ENCODE measurements at places on chromosomes 2 and 18.

DNA sequence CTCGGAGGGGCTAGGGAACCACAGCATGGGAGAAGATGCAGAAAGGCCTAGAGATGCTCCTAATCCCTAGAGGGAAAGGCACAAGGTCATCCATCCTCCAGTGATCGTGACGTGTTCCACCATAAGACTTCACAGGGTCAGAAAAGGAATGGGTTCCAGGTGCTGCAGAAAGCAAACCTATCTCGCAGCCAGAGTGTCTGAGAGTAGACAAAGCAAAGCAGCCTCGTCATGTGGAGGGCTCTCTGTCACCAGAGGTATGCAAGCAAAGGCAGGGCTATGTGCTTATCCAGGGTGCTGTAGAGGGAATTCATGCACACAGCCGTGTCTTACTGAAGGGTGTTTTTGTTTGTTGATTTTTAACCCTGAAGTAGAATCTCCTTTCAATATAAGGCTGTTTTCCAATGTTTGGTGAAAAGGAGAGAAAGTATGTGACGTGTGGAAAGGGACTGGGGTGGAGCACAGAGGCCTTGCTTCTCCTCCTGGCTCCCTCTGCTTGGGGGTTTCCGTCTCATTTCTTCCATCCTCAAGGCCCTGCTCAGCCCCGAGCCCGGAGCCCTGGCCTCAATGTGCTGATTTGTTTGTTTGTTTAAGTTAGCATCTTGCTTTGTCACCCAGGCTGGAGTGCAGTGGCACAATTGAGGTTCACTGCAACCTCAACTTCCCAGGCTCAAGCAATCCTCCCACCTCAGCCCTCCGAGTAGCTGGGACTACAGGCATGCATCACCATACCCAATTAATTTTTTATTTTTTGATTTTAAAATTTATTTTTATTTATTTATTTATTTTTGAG is 3.0 kb downstream of the GPR55 start:
- DNase-seq, result no peak

- no peak for DNase-seq
Measured at GRCh38 chr18:56919190-56919589, 227.7 kb upstream of the BOD1L2 start.

DNA sequence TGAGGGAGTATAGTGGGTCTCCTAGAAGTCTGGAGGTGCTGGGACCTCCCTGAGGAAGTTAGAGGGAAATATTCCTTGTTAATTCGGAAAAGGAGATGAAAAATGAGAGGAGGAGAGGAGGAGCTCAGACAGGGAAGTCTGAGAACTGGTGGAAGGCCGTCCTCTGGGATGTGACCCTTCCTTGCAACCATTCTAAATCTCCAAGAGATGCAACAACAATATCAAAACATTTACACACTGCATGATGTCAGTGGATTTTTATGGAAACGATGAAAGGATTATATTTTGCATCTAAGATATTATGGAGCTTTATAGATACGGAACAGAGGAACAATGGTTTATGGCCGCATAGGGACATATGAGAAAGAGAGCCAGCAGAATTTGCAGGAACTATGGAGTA is 49.8 kb upstream of the COBLL1 start:
- DNase-seq, result no peak

DNA sequence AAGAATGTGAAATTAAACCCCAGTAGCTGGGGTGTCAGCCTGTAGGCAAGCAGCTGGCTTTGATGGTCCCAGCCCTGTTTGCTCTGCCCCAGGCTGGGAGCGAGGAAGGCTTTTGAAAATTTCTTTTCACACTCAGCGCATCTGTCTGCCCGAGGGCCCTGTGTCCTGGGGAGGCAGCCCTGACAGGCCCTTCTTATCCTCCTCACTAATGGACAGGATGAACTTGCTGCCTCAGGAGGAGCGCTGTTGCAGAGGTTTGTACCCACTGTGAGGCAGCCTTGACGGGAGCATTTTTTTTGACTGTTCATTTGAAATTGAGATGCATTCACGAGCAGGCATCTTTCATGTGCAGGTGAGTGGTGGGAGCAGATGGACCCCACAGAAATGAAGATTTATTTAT is 62.4 kb downstream of the SERPINB8 start:
- no peak for DNase-seq

DNA sequence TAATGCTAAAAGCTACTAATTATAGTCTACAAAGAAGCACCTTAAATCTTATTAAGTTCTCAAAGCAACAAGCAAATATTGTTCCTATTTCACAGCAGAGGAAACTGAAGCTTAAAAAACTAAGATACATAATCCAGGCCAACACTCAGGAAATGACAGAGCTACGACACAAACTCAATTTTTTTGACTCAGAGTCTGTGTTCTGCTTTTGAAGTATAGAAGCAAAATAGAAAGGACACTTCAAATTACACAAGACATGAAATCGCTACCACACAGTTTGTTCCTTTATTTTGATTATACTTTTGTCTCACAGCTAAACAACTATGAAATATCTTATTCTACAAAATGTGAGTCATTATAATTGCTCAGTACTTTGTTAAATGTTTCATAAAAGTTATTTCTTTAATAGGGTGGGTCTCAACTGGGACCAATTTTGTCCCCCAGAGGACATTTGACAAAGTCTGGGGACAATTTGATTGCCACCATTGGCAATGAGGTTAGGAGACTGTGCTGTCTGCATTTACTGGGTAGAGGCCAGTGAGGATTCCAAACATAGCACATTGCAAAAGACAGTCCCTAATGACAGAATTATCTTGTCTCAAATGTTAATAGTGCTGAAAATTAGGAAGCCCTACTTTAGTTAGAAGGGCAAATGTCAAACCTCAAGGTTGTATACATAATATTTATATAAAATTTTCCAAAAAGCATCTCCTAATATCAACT is 101.5 kb upstream of the GRB14 start:
- DNase-seq, result no peak

GRCh38 chr2:216159646-216160045 is 50.5 kb downstream of the XRCC5 start:
- no peak for DNase-seq

- DNase-seq, result no peak
Measured at GRCh38 chr2:165610591-165611029, 141.1 kb downstream of the CSRNP3 start.

GRCh38 chr2:172806493-172806892 is 70.8 kb downstream of the RAPGEF4 start:
- no peak for DNase-seq

DNA sequence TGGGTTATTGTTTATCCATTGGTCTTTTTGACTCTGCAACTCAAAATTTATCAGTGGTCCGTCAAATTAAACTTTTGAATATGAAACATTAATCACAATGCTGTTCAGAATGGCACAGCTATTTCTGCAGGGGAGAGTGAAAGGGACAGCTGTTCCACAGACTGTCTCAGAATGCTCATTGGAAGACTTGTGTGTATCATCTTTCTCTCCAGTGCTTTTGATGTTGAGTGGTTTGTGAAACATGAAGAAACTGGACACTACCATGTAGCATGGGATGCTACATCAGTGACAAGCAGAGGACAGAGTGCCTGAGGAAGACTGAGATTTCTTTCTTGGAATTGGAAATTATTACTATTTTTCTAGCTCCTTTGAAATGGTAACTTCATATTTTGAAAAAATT is 115.7 kb downstream of the PLCL1 start:
- no peak for DNase-seq

DNA sequence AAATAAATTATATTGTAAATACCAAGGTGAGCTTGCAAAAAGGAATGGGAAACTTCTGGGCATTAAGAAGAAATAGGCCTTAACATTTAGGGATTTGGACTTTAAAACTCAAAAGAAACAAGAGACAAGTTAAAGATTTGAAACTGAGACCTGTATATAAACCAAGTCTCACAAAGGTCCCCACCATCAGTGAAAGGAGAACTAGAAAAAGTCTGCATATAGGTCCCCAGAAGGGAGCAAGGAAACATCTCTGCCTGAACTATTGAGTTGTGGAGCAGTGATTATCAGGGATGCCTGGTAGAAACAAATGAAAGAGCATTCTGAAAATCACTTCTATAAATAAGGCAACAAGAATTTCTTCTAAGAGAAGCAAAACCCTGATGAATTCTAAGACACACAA is 30.5 kb upstream of the ITGAV start:
- no peak for DNase-seq

DNA sequence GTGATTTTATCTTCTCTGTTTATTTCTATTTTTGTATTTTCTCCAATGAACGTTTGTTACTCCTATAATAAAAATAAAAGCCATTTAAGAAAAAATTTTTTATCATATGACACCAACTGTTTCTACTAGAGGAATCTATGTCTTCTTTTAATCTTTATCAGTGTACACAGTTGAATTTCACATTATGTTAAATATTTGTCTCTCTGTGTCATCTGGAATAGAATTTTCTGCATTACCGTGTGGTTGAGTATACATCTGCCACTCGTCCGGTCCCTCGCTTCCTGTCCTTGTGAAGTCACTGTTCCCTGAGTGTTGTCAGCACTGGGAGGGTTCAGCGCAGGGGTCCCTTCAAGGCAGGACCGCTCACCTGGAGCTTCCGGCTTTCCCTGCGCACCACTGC is 99.2 kb downstream of the LDLRAD4 start:
- no peak for DNase-seq

- DNase-seq, result peak; percentile 73
Measured at GRCh38 chr18:57437766-57438671, 2.8 kb downstream of the ONECUT2 start.

- DNase-seq, result no peak
Measured at GRCh38 chr2:45554742-45555140, 56.3 kb downstream of the SRBD1 start.

GRCh38 chr2:216371721-216372702 is at the start of gene MARCHF4:
TSS of gene MARCHF4 (minus strand) at chr2:216372483. CDS start at chr2:216370260, 2,223 bp downstream.
- peak; percentile 66 for DNase-seq

- DNase-seq, result peak; percentile 46
Measured at GRCh38 chr2:132632000-132632649, 37.9 kb downstream of the LYPD1 start.

- no peak for DNase-seq
Measured at GRCh38 chr18:7754258-7754657, 187.1 kb downstream of the PTPRM start.

- DNase-seq, result no peak
Measured at GRCh38 chr2:48624696-48625095, 7.0 kb downstream of the GTF2A1L start.

- DNase-seq, result no peak
Measured at GRCh38 chr18:70621710-70622109, 332.9 kb downstream of the SOCS6 start.

GRCh38 chr18:23981369-23981980 is 33.1 kb upstream of the TTC39C start:
- no peak for DNase-seq

DNA sequence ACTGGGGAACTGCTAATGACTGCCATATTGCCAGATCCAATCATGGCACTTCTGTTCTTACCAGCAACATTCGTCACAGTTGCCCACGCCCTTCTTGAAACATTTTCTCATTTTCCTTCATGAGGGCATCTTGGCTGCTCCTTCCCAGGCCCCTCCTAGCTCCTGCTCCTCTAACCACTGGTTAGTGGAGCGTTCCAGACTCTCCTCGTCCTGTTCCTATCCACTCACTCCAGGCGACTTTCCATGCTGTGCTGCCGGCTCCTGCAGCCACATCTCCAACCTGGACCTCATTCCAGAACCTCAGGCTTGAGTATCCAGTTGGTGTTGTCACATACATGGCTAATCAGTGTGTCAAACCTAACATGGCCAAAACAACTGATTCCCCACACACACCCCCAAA is 1.3 kb upstream of the ADI1 start:
- no peak for DNase-seq

GRCh38 chr2:68590702-68591101 is 52.7 kb upstream of the PROKR1 start:
- no peak for DNase-seq

DNA sequence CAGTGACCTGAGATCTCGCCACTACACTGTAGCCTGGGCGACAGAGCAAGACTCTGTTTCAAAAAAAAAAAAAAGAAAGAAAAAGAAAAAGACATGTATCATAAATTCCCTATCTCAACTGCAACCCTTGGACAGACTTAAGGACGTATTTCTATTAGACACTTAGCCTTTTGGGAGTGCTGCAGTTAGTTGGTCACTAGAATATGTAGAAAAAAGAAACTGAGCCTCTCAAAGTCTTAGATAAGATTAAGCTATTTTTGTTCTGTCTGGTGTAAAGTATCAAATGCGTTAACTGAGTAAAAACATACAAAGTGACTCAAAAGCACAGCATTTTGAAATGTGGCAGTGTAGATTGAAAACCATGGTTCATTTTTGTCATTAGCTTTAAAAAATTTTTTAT is 7.3 kb downstream of the NBEAL1 start:
- DNase-seq, result no peak

DNA sequence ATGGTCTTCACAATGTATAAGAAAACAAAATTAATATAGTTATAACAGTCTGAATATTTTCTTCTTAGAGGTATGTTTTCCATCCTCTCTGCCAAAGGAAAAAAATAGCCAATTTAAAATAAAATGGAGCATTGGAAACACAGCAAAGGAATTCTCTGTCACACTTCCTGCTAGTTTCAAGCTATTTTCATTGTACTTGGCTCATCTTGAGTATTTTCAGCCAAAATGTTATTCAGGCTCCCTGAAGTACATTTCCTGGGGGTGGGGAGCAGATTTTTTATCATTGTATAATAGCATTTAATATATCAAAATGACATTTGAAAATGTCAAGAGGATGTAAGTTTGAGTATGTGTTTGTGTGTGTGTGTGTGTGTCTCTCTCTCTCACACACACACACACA is 463.6 kb upstream of the REG3G start:
- no peak for DNase-seq

GRCh38 chr2:33051586-33052360 is 105.0 kb downstream of the LTBP1 start:
- DNase-seq, result no peak

DNA sequence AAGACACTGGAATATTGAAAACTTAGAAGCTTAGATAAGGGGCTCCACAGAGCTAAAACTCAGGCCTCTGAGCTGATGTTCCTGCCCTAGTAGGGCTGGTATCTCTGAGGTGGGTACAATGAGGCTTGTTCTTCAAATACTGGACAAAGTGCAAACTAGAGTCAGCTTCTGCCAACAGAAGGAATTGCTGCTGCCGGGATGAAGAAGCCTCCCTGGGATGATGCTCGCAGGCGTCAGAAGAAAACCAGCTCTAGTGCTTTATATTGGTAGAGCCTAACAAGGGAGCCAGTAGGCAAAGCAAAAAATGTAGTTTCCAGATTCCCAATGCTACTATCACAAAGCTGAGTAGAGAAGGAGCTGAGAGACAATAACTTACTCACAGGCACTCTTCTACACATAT is 118.1 kb downstream of the FOXI3 start:
- no peak for DNase-seq

- DNase-seq, result peak; percentile 38
Measured at GRCh38 chr2:152525277-152525838, 190.4 kb downstream of the FMNL2 start.

DNA sequence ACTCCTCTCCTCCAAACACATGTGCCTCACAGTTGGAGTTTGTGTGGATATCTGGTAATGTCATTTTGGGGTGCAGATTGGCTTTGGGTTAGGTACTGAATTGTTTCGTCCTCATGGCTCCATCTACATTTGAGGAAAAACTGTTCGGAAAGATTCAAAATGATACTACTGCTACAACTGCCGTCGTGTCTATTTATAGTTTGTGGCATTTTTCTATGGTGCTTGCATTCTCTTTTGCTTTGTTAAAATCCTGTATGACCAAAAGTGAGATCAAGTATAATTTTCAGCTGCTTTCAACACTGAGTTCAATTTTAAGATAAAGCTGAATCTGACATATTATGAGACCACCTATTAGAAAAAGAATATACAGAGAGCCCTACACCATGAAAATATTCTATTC is 176.3 kb upstream of the DSEL start:
- DNase-seq, result no peak

GRCh38 chr2:23859983-23860382 is 66.9 kb downstream of the ATAD2B start:
- no peak for DNase-seq

GRCh38 chr2:12089496-12089895 is 343.1 kb downstream of the LPIN1 start:
- DNase-seq, result no peak
